ENCODE measurements at places on chromosomes 5 and 9.

- no peak for DNase-seq
Observed at GRCh38 chr9:110620726-110621125, 41.2 kb upstream of the SVEP1 start.

DNA sequence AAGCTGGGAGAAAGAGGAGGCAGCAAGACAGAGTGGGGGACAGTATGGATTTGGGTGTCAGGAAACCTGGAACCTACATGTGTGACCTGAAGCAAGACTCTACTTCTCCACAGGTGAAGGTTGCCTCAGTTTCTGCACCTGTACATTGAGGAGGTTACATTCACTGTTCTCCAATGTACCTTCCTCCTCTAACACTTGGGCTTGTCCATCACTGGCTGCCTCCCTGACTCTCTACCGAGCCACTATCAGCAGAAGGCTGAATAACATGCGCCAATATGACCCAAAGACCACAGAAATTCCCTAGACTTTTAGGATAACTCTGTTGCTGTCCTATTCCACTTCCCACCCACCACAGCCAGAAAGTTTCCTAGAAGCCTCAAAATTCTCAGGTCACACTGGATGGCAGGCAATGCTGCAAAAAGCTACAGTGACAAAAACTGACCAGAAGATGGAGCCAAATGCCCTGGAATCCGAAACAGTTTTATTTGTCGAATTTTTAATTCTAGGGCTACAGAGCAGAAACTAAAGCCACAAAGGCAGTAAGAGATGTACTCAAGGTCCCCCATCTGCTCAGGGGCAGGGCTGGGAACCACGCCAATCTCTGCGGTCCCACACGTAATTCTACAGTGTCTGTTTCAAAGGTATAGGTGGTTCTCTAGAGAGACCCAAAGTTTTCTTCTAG, 64.4 kb downstream of the FAM114A2 start:
- DNase-seq, result peak; percentile 24

- no peak for DNase-seq
Observed at GRCh38 chr5:161385027-161385426, 161.5 kb downstream of the GABRB2 start.

DNA sequence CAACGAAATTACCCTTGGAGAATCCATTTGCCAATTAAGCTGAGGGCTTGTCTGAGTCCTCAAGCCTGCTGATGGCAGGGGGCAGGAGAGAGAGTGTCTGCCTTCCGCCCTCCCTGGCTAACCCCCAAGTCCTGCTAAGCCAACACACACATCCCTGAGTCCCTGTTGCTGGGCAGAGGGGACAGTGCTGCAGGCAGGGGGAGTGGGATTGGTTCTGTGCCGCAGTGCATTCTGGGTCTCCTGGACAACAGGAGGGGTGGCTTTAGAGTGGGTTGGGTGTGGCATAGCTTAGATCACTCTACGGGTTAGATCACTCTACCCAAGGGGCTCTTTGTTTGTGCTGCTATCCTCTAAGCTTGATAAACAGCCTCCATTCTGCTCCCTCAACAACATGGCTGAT, 427.7 kb downstream of the CDK5RAP2 start:
- DNase-seq, result no peak

DNA sequence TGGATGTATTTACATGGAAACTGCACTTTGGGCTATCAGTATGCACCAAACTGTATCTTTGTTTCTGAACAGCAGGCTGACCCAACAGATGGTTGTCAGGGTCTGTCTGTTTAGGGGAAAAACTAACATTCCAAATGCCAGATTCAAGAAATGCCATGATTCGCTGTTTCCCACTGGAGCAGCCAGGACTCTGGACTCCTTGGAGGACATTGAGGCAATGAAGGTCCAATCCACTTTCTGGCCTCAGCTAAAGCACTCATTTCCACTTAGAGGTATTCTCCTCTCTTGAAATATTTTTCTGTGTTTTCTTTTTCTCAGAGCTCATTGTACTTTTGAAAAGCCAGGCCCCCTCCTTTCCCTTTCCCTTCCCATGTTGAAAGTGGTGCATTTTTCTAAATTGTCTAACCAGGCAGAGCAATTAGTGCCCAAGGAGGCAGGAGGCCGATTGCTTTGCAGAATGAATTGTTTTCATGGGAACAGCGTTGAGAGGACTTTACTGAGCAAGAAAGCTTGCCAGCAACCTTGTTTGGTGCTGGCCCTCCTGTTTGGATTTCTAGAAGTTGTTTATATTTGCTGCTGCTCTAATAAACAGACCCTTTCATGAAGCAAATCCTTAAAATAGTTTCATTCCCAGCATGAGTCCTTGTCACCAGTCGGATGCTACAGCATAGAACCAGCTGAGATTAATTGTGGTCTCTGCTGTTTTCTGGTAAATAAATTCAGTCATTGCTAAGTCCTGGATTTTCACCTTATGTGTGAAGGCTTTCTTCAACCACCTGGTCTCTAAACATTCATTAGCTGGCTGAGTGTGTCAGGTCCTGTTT, 132.8 kb upstream of the TAF11L2 start:
- no peak for DNase-seq

GRCh38 chr5:40334242-40334635, 345.5 kb upstream of the PTGER4 start:
- no peak for DNase-seq

DNA sequence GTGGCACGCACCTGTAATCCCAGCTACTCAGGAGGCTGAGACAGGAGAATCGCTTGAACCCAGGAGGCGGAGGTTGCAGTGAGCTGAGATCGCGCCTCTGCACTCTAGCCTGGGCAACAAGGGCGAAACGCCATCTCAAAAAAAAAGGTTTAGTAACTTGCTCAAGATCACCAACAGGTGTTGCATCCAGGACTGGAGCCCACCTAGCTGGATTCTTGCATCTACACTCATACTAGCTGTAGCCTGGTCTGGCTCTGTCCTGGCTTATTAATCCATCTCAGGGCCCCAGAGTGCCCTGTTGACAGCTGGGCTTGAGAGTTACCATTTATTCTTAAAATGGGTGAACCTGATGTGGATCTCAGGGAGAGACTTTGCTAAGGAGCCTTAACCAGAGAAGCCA, 7.5 kb downstream of the WWC1 start:
- DNase-seq, result no peak

DNA sequence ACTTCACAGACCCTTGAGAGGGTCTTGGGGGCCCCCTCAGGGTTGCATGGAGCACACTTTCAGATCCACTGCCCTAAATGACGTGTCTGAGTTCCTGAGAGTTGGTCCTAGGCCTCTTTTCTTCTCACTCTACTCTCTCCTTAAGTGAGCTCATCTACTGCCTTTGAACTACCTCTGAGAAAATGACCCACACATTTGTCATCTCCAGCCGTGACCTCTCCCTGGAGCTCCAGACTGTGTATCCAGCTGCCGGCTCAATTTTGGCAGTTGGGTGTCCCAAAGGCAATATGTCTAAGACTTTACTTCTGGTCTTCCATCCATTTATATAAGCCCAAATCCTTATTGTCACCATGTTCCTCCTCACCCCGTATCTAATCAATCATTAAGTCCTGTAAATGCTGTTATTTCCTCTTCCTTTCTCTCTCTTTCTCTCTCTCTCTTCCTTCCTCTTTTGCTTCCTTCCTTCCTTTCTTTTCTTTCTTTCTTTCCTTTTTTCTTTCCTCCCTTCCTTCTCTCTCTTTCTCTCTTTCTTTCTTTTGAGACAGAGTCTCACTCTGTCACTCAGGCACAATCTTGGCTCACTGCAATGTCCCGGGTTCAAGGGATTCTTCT, 51.2 kb upstream of the HSPA9 start:
- no peak for DNase-seq
